ENCODE measurements at places on chromosomes 12 and 14. TPM values are rescaled to one million over a fixed set of nuclear protein-coding genes. Genes with fewer than 3 reads are reported as not detected.

Gene P2RX2
- polyA plus RNA-seq: not detected

Gene CFAP251
- 0.54 TPM for polyA plus RNA-seq

Gene ARHGDIB
- 73.5 TPM for polyA plus RNA-seq

Gene SMARCD1
- 11.6 TPM for polyA plus RNA-seq

Gene TAS2R30
- polyA plus RNA-seq: 0.25 TPM

Gene SSPN
- 21.5 TPM for polyA plus RNA-seq

Gene BEGAIN
- polyA plus RNA-seq: 1.4 TPM

Gene LRRK2
- 5.9 TPM for polyA plus RNA-seq

Data from right cardiac atrium (tissue), 5 donors.